ENCODE measurements at places on chromosomes 13 and 19.

DNA sequence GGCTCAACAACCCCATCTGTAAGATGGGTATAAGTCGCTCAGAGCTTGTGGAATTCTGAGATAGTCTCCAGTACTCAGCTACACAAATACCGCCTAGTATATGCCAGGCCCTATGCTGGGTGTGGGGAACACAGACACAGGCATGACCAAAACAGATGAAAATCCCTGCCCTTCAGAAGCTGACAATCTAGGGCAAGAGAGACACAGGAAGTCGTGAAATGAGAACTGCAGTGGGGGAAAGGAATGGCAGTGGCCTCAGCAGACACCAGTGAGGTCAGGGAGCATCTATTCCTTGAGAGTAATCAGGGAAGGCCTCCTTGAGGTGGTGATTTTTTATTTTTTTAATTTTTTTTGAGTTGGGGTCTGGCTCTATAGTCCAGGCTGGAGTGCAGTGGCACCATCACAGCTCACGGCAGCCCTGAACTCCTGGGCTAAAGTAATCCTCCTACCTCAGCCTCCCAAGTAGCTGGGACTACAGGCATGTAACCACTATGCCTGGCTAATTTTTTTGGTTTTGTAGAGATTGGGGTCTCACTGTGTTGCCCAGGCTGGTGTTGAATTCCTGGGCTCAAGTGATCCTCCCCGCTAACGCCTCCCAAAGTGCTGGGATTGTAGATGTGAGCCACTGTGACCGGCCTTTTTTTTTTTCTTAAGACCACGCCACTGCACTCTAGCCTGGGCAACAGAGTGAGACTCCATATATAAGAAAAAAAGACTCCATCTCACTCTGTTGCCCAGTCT is 3.2 kb downstream of the TMIGD2 start:
- no peak for DNase-seq

DNA sequence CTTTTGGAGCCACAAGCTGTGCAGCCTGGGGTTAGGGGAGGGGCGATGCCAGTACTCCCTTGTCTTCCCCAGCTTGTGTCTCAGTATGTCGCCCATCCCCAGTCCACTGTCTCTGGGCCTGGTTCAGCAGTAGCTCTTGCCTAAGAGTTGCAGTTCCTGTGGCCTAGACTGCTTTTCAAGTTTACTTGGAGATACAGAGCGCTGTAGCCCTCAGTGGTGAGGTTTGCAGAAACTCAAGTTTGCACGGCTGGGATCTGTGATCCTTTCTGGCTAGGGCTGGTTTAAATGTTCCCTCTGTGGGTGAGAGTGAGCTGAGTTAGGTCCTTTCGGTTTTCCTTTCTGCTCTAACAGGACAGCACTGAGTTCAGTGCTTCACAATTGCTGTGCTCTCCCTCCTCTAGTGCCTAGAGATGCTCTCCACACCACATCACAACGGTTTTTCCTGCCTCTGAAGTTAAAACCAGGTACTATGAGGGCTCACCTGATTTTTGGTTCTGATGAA is 360.6 kb upstream of the TMTC4 start:
- DNase-seq, result no peak

DNA sequence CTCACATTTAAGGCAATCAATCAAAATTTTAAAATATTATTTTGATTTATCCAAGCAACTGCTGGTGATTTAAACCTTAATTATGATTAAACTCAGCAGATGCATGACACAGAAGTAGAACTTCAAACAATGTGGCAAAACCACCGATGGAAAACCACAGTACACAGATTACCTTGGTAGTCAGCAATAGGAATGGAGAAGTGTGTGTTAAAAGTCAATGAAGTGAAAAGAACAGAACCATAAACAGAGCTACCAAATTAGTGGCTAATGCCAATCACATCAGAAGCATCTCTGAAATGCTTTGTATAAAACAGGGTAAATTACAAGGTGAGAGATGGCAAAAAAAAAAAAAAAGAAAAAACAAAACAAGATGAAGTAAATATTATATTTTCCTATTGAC is 31.2 kb downstream of the KATNAL1 start:
- no peak for DNase-seq

DNA sequence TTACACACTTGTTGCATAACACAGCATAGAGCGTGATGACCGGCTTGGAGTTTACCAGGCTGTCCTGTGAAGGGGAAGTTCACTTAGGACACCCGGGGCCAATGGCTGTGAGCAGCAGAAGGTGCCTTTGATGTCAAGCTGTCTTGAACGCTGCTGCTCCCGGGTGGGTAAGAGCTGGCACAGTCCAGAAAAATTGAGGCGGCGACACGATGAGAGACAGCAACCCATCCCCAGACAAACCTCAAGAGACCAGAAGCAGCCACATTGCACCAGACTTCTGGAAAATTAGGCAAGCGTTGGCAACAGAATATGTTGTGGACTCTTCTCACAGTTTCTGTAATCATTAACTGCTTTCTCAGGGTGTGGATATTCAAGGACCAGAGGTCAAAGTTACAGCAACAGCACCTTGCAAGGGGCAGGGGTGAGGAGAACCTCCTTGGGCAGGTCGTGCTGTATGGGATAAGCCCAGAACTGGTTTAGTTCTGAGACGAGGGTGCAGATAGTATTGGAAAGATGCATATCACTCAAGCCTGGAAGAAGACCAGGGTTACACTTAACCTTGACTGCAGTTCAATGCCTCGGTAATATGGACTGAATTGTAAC is 10.1 kb downstream of the NFILZ start:
- no peak for DNase-seq
